ENCODE measurements at places on chromosomes 16 and 17. TPM values are rescaled to one million over a fixed set of nuclear protein-coding genes. Genes with fewer than 3 reads are reported as not detected.

Gene OR1F1
- not detected for total RNA-seq

Gene ALOX15B
- total RNA-seq, result 0.06 TPM

DNA sequence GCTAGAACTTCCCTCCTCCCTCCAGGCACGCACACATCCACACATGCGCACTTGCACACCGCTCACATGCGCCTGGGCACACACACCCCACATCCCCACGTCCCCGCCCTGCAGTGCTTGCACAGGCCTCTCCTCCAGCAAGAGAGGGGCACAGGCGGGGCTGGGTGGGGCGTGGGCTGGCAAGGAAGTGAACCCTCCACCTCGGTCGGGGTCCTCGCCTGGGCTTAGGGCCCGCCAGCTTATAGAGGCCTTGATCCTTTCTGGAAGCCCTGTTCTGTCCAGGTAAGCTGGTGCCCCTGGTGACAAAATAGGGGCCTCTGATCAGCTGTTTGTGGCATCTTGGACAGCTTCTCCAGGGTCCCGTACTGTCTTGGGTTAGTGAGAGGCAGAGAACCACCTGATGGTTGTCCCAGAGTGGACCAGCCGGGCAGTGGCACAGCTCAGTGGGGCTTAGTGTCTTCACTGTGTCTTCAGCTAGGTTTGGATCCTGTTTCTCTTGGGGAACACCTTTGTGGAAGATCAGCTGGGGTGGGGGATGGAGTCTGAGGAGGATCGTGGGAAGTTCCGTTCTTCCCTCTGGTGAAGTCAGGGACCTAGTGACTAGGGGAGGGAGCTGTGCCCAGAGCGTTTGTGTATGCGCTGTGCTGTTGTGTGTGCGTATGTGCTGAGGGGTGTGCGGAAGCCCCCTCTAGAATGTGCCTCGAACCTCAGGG, 12.1 kb downstream of the TBX4 start:
- H3K27ac ChIP-seq, result no peak overlapping the region
- peaks cover 79% of the 10 kb centered on the region for H3K27me3 ChIP-seq
- DNase-seq, result no peak
- H3K4me3 ChIP-seq, result no peak overlapping the region
- H3K36me3 ChIP-seq, result no peaks in the 10 kb centered on the region

GRCh38 chr17:5078106-5079028, at the start of gene ZFP3:
Gene ZFP3 (plus strand): TSS chr17:5078467. CDS start chr17:5091505, 13,038 bp downstream.
- H3K27me3 ChIP-seq, result no peaks in the 10 kb centered on the region
- H3K4me3 ChIP-seq, result no peak within 1 kb of the TSS
- no peaks in the 10 kb centered on the region for H3K36me3 ChIP-seq
- no peak within 1 kb of the TSS for H3K27ac ChIP-seq

- H3K4me3 ChIP-seq, result no peak overlapping the region
- no peaks in the 10 kb centered on the region for H3K36me3 ChIP-seq
- no peaks in the 10 kb centered on the region for H3K27me3 ChIP-seq
- H3K4me1 ChIP-seq, result no peaks in the 10 kb centered on the region
- no peak for DNase-seq
These were observed 19.6 kb upstream of the RABEP1 start for GRCh38 chr17:5262416-5262991.
